C1 segment of cervical spinal cord (tissue), 14 donors: ENCODE measurements at places on chromosomes 1 and 21.

- no peak for DNase-seq
These were observed 99.8 kb downstream of the PSMG1 start for GRCh38 chr21:39083377-39084008.

DNA sequence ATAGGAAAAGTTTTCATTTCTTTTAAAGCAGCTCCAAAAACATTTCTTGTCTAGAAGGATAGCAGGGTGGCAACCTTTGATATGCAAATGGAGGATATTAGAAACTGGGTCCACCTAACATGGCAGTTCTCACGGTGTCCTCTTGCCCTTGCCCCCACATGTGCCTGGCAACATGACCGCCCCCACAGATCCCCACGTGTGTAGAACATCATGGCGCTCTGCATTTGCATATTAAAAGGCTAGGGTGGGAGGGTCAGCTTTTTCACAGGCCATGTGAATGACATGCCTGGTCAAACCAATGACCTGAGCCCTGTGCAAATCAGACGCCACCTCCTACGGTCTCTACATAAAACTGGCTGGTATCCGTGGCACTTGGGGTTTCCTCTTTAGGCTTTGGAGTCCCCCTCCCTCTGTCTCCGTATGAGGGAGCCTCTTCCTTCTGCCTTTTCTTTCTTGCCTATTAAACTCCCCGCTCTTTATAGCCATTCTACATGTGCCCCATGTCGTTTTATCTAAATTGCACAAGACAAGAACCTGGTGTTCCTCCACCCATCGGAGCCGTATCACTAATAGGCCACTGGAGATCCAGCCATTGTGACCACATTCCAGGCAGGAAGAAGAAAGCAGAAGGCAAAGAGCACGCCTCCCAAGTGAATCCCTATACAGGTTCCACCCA is 71.3 kb downstream of the WDR4 start:
- DNase-seq: no peak

- DNase-seq: no peak
These were observed 738.0 kb downstream of the PTPRU start for GRCh38 chr1:29974316-29974724.

DNA sequence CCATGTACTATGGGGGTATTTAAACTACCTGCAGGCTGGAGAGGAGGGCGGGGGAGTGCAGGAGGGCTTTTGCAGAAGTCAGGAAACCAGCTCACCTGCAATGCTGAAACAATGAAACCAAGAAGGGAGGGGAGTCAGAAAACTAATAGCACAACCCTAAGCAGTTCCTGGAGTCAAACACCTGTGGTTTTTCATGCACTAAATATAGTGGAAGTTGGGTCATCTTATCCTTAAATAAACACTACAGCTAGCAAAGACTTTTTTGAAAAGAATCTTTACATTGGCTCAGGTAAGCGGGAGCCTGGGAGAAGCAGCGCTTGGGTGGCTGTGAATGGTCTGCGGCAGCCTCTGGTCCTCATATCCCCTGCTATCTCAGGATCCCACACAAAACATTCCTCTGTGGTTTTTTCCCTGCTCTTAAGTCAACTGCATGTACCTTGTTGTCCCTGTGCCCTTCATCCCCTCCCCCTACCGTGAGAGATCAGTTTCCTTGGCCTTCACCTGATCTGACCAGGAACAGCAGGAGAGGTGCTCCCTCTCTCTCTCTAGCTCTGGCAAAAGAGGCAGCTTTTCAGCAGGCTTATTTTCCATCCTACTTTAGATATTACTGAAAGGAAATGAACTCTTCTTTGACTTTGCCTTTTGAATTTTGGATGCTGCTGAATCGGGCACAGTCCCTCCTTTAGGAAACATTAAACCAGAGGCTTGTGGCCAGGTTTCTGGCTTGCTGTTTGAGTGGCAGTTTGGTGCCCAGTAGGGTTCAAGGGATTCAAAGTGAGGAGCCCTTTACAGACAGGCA is 26.6 kb downstream of the TENT5C start:
- DNase-seq: no peak

DNA sequence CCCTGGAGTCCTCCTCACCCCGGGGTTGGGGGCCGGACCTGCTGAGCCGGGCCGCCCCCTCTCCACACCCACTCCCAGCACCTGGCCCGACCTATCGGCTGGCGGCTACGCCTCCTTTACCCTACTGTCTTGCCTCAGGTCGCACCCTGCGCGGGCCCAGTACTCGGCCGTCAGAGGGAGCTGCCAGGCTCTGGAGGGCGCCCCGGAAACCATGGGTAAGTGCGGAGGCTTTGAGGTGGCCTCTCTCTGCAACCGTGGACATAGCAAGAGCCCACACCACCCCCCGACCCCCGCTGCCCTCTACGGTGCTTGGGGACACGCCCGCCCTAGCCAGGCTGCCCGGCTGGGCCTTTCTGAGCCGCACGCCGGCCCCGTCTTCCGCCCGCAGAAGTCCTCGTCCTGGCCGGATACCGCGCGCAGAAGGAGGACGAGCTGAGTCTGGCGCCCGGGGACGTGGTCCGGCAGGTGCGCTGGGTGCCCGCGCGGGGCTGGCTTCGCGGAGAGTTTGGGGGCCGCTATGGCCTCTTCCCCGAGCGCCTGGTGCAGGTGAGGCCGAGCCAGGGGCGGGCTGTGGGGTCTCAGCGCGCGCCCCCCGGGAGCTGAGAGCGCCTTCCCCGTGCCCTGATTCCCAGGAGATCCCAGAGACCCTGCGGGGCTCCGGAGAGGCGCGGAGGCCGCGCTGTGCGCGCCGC is at the start of gene SH3D21:
Gene SH3D21 (plus strand): TSS at position 159 of the 692 bp plus-strand sequence. CDS start 53 bp downstream, at position 212.
- DNase-seq: no peak

DNA sequence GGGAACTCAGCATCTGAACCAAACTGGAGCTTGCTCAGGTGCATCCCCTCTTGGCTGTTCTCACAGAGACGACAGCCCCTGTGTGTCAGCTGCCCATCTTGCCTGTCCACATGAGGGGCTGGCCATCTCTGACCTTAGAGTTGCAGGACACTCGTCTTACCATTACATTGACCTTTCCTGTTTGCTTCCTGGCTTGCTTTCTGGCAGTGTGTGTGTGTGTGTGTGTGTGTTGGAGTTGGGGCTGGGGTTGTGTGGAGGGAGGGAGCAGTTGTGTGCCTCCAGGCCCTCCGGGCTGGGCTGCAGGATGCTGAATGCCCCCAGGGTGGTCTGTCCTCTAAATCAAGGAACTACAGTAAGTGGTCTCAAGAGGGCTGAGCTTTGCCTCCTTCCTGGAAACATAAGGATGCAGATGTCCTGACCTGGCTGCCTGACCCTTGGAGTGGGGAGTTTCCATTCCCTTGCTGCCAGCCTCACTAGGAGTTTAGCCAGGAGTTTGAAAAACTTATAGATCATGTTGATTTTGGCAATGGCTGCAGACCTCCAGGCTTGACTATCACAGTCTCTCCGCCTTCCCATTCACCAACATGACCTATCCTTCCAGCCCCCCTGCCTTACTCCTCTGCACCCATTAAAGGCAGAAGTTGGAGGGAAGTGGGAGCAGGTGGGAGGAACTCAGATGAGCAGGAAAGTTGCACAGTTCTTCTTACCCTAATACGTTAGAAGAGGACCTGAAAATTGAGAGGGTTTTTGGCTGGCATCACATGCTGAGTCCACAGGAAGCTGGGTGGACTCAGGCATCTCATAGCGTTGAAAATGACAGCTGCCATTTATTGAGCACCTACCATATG is 19.0 kb downstream of the RASSF5 start:
- no peak for DNase-seq

GRCh38 chr1:175742790-175743459 is 470 bp downstream of the TNR start:
- DNase-seq: peak; percentile 63

DNA sequence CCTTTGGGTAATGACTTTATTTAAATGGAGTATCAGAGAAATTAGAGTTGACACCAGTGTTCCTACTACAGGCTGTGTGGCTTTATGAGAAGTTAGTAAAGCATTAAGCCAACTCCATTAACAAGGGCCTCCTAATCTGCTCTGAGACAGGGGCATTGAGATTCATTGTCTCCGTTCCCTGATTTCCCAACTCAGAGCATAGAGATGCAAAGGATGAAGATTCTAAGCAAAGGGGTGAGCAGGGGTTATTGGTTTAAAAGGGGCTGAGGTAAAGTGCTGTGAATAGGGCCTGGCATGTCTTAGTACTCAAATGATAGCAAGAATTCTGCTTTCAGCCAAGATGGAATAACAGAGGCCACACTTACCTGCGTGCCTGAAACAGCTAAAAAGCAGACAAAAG is 428.4 kb downstream of the PTPRU start:
- no peak for DNase-seq

DNA sequence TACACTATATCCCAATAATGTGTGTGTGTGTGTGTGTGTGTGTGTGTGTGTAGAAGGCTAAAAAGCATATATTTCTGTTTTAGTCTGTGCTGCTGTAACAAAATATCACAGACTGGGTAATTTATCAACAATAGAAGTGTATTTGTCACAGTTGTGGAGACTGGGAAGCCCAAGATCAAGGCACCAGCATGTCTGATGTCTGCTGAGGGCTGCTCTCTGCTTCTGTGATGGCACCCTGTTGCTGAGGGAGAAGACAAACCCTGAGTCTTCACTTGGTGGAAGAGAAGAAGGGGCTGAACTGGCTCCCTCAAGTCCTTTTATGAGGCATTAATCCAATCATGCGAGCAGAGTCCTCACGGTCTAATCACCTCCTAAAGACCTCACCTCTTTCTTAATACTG is 23.0 kb upstream of the RAB4A start:
- DNase-seq: no peak

DNA sequence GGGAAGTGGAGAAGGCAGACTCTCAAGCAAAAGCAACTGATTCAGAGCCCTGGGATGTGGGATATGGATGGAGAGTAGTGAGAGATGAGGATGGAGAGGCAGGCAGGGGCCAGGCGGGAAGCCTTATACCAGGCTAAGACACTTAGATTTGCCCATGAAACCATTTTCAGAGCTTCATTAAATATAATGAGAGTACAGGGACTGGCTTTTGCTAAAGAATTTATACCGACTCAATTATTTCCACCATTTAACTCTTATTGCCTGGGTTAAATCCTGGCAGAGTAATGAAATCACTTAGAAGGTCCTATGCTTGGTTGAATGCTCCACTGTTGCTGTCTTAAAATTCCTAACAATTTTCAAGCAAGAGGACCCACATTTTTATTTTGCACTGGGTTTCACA is 311.7 kb downstream of the KCNH1 start:
- no peak for DNase-seq

GRCh38 chr1:107138166-107138565 is 2.7 kb upstream of the NTNG1 start:
- no peak for DNase-seq

DNA sequence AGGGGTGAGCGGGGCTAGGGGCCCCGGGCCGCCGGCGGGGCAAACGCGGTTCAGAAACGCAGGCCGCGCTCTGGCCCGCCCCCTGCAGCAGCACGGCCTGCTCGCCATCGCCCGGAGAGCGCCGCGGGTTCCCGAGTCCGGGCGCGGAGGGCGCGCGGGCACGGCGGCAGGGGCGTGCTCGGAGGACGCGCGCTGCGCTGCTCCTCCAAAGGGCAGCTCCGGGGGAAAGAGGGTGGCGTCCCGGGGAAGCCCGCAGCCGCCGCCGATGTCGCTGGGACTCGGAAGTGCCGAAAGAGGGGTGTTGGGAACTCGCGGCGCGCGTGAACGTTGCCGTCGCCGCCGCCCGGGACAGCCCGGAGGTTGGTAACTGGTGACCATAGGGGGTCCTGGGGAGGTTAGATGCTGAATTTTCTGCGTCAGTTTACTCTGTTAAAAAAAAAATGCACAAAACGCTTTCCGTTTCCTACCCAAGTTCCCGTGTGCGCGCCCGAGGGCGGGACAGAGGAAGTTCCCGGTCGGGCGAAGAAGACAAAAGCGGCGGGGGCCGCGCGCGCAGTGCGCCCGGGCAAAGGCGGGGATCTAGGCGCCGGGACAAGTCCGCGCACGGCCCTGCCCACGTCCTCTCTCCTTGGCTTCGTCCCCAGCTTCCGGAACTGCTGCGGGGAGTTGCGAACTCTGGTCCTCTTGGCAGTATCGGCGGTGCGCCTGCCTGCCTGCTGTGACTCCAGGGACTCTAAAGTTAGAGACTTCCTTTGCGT is at the start of gene HHAT:
Gene HHAT (plus strand): TSS at position 157 of the 758 bp plus-strand sequence. CDS start 20,074 bp downstream, outside the sequence.
- DNase-seq: peak; percentile 71

- DNase-seq: no peak
These were observed 97.5 kb downstream of the DENND1B start for GRCh38 chr1:197677752-197678295.

- no peak for DNase-seq
These were observed 6.1 kb downstream of the IPO13 start for GRCh38 chr1:43952731-43953346.

DNA sequence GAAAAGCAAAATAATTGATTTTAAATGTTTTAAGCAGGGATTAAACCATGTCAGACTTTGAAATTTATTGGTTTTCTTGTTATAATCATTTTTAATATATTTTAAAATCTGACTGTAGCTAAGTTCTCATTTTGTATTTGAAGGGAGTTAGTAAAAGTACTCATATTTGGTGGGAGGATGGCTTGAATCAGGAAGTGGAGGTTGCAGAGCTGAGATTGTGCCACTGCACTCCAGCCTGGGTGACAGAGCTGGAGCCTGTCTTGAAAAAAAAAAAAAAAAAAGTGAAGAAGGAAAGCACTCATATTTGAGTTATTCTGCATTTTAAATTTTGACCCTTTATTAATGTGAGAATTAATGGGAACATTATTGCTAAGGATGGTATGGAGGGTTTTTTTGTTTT is 106.0 kb downstream of the RABGAP1L start:
- DNase-seq: no peak

GRCh38 chr1:25987951-25988350 is 9.9 kb downstream of the PAFAH2 start:
- DNase-seq: no peak

DNA sequence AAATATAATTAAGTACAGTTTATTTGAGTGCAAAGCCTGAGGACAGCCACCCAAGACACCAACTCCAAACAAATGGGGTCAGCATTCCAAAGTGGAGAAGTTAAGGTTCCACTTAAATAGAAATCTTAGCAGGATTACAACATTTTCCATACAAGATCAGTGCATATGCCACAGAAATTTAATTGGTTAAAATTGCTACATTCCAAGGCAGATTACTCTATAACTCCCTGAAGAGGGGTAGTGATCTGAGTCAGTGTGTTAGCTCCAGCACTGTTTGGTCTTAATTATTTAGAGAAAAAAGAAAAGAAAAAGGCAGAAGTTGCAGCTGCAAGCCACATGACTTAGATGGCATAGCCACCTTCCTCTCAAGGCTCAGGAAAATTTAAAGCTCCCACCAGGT is 297.5 kb downstream of the HHIPL2 start:
- no peak for DNase-seq
